ENCODE measurements at places on chromosomes 11 and 22. TPM values are rescaled to one million over a fixed set of nuclear protein-coding genes. Genes with fewer than 3 reads are reported as not detected.

Gene HEPHL1
- not detected for total RNA-seq

Gene MS4A12
- total RNA-seq: not detected

Gene ELMOD1
- total RNA-seq: 0.15 TPM

Gene MRGPRX4
- total RNA-seq: not detected

Gene MMP1
- 0.71 TPM for total RNA-seq

Gene NCF4
- not detected for total RNA-seq

Gene SUSD2
- total RNA-seq: 49.5 TPM

Gene KDELR3
- 19.6 TPM for total RNA-seq

Gene B4GALNT4
- total RNA-seq: 14.5 TPM

Gene EXPH5
- 0.03 TPM for total RNA-seq

Gene BCO2
- 0.79 TPM for total RNA-seq

Gene ZFTA
- 7.3 TPM for total RNA-seq

Gene KCNJ11
- 0.46 TPM for total RNA-seq

Gene SLC29A2
- 4.9 TPM for total RNA-seq

Gene C11orf86
- 60.2 TPM for total RNA-seq

Gene MRGPRF
- 0.18 TPM for total RNA-seq

Gene ANO3
- total RNA-seq: not detected

Gene MUC2
- total RNA-seq: 0.93 TPM
